Effector CD4-positive, alpha-beta T cell (primary cell): ENCODE measurements at places on chromosomes 6 and 20.

DNA sequence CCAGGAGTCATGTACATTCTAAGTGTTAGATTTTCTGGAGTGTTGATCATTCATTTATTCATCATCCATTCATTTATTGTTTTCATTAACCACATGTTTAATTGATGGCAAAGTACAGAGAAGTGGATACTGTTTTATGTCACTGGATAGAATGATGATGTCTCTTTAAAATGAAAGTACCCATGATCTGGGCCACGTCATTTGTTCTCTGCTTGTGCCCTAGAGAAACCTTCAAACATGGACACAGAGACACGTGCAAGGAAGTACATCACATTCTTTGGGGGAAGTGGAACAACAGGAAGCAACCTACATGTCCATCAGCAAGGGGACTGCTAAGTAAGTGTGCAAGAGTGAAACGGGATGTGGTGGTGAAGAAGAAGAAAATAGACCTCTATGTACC is 75.8 kb upstream of the TSHZ2 start:
- DNase-seq: no peak

DNA sequence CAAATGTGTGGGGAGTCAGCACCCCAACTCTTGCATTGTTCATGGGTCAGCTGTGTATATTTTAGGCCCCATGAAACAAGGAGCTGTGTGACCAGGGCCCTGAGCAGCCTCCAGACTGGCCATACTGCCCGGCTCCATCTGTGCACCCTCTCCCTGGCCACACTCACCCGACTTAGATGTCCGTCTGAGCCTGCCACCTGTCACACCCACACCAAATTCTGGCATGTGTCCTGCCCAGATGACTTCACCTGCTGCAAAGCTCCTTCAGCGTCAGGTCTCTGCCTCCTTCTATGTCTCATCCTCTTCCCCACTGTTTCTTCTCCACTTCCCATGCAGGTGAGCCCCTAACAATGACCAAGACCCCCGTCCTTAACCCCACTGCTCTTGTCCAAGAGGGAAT is 88.1 kb upstream of the THBS2 start:
- DNase-seq: no peak

GRCh38 chr6:15061908-15062515 is 183.9 kb upstream of the JARID2 start:
- no peak for DNase-seq

- no peak for DNase-seq
Measured at GRCh38 chr6:6312901-6313441, 7.5 kb downstream of the F13A1 start.

GRCh38 chr6:45718871-45719270 is 296.8 kb downstream of the CLIC5 start:
- no peak for DNase-seq

DNA sequence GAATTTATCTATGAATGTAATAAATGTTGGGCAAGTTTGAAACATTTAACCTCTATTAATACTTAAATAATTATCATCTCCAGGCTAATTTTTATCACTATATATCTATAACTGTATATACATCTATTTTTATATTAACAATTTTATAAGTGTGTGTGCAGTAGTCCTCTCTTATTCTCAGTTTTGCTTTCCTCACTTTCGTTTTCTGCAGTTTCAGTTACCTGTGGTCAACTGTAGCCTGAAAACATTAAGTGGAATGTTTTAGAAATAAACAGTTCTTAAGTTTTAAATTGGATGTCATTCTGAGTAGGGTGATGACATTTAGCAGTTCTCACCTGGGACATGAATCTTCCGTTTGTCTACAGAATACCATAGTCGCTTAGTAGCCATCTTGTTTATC is 379.4 kb upstream of the MAN1A1 start:
- DNase-seq: no peak

DNA sequence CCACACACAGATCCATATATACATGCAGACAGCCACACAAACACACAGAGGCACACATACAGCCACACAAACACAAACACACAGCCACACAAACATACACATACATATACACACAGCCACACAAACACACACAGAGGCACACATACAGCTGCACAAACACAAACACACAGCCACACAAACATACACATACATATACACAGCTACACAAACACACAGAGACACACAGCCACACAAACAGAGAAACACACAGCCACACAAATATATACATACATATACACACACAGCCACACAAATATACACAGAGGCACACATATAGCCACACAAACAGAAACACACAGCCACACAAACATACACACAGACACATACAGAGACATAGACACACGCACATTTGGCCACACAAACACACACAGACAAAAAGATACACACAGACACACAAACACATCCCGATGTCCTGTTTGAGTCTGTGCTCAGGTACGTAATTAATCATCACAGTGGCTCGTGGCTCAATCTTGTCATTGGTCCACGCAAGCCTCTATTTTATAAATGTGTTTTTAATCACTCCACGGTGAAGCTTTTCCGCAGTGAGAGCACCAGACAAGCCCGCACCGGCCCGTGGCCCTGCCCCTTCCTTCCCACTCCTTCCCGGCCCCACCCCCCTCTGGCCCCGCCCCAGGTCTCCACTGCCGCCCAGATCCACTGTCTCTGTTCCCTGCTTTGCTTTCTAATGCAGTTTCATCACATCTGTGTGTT is 135.3 kb downstream of the CDH4 start:
- DNase-seq: no peak

- DNase-seq: no peak
Measured at GRCh38 chr20:32649697-32650400, 23.9 kb downstream of the C20orf203 start.

GRCh38 chr6:133548423-133549159 is 307.4 kb downstream of the EYA4 start:
- no peak for DNase-seq
